ENCODE measurements at places on chromosomes 1 and 21.

GRCh38 chr1:15939181-15940109, 36.5 kb downstream of the ZBTB17 start:
- DNase-seq: peak; percentile 53

DNA sequence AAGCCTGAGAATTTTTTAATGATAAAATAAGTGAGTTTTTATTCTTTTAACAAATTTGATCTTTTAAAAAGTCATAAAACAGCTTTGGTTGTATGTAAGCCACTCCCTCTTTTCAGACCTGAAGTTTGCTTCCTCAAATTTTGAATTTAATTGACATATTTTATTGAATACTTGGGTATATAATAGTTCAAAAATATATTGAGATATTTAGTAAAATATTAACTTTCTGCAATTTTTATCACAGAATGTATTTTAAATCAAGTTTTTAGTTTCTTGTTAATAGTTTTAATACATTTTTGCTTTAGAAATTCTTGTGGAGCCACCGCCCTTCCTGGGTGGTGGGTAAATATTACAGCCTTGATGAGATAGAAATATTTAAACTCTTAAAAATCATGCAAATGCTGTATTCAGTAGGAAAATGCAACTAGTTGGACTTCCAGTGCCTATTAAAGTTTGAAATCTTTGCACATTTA, 867 bp downstream of the PTPRC start:
- DNase-seq: no peak

- no peak for DNase-seq
Observed at GRCh38 chr1:151843398-151843797, 3.8 kb upstream of the C2CD4D start.

- peak; percentile 39 for DNase-seq
Observed at GRCh38 chr21:43613755-43614638, 45.3 kb downstream of the HSF2BP start.

GRCh38 chr1:64826991-64827390, 82.1 kb downstream of the RAVER2 start:
- no peak for DNase-seq

DNA sequence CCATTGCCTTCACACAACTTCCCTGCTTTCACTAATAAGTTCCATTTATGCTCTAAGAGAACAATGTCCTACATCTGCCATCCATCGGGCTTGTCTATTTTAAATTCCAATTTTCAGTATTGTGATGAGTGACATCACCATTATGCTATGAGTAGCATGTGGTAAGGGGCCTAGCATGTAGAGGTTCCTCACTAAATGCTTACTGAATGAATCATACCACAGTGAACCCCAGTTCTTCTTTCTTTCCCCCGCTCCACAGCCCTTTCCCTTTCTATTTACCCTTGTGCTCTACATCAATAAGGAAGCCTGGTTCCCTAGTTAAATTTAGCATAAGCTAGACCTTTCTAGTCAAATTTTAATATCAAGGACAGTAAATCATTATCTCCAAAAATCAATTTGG, 195.0 kb upstream of the RGS18 start:
- DNase-seq: peak; percentile 3

DNA sequence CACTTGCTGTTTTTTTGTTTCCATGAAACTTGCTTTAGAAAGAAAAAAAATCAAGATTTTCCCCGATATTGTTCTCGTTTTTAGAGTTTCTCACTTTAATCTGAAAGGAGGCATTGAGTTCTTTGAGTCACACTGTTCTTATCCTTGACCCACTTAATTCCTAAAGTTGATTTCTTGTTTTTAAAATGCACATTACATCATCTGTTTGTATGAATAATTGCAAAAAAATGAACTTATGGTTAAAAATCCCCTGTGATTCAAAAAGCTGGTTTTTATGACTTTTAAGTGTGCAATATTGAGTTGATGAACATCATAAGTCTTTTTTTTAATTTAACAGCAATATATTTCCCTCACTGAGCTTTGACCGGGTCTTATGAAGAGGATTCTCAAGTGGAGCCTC, 131.6 kb downstream of the SNX7 start:
- DNase-seq: no peak

DNA sequence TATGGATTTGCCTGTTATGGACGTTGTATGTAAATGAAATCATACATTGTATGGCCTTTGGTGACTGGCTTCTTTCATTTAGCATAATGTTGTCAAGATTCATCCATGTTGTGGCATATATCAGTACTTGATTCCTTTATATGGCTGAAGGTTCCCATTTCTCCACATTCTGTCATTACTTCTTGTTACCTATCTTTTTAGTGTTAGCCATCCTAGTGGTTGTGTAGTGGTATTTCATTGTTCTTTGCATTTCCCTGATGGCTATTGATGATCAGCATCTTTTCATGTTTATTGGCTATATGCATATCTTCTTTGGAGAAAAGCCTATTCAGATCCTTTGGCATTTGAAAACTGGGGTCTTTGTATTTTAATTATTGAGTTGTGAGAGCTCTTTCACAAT, 39.8 kb upstream of the PODN start:
- DNase-seq: no peak

DNA sequence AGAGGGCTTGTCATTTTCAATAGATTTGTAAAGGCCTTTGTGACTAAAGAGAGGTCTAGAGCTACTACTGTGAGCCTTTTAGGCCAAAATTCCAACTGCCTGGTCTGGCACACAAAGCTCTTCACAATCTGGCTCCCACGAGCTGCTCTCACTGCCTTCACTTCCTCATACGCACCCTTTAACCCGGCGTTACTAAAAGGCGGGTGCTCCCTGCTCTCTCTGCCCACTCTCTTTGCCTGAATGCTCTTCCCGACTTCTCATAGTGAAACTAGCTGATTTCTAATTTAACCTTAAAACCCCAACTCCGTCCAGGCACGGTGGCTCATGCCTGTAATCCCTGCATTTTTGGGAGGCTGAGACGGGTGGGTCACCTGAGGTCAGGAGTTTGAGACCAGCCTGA, 14.2 kb downstream of the BSDC1 start:
- no peak for DNase-seq

GRCh38 chr1:205928317-205928716, 14.9 kb downstream of the SLC26A9 start:
- no peak for DNase-seq

GRCh38 chr1:97764991-97765390, 155.8 kb downstream of the DPYD start:
- no peak for DNase-seq

DNA sequence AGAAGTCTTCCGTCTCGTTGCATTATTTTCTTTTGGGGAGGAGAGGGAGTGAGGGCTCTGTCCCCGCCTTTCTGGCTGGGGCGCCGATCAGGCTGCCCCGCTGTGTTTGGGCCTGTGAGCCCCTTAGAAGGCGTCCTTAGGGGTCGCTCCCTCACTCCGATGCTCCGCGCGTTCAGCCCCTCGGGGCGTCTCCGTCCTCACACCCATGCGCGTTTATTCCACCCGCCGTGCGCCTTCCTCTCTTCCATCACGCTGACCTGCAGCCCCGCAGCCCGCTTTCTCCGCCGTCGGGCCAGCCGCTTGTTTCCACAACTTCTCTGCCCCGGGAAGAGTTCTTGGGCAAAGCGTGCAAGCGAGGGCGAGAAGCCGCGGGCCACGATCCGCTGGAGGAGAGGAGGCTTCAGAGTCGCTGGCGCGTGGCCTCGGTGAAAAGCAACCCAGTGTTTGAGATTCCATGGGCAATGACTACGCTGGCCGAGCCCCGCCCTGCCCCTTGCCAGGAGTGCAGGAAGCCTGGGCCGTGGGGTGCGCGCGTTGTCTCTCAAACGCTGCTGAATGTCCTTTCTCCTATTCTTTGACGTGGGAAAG, 27.7 kb downstream of the TRIM11 start:
- DNase-seq: no peak

DNA sequence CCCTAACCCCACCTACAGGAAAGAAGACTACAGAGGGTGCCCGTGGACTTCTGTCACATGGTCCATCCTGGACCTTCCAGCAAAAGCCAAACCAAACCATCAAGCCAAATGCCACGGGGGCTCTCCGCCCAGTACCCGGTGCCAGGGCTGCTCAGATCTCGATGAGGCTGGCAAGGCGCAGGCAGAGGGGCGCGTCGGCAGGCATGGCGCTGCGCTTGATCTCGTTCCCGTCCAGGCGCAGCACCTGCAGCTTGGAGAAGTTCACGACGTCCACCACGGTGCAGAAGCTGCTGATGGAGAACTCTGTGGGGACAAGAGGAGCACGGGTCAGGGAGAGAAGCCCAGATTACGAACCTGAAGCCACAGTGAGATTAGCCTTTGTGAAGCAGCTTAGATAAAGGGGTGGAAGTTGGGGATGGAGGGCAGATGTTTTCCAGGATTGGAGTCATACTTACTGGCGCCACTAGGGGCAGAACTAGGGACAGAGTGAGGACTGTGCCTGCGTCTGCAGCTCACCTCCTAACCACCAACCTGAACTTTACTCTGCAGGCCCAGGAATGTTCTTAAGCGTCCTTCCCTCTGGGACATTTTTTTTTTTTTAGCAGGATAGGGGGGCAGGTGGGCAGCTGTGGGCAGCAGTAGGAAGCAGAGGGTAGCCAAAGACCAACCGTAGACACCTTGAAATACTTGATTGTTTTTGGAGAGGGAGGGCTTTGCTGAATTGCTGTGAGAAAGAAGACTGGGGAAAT, 8.6 kb downstream of the FMOD start:
- no peak for DNase-seq

GRCh38 chr1:236063919-236064673, 794 bp downstream of the NID1 start:
- DNase-seq: peak; percentile 62

- peak; percentile 84 for DNase-seq
Observed at GRCh38 chr1:64080941-64081562, 122.4 kb upstream of the UBE2U start.

GRCh38 chr1:204286315-204286714, 72.5 kb upstream of the GOLT1A start:
- no peak for DNase-seq

DNA sequence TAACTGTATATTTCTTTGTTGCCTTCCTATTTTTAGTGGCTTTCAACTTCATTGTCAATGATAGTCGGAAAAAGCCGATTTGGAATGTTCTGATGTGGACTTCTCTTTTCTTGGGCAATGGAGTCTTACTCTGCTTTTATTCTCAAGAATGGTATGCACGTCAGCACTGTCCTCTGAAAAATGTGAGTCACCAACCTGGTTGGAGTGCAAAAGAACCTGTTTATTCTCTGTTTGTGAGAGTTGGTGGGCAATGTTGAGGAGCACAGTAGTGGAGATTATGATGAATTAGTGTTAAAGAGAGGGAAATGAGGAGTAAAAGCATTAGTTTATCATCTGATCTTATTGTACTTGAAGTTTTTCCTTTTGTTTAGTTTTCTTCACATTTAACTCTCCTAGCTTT, 14.5 kb upstream of the AXDND1 start:
- DNase-seq: no peak

GRCh38 chr21:15010645-15011044, 54.2 kb downstream of the NRIP1 start:
- no peak for DNase-seq

GRCh38 chr1:60875138-60875537, 207.2 kb upstream of the NFIA start:
- DNase-seq: no peak

GRCh38 chr21:25638660-25639550, at the start of gene JAM2:
Gene JAM2, plus strand, starts transcription at chr21:25639258. Its CDS starts 564 bp downstream, at chr21:25639822.
- peak; percentile 68 for DNase-seq

DNA sequence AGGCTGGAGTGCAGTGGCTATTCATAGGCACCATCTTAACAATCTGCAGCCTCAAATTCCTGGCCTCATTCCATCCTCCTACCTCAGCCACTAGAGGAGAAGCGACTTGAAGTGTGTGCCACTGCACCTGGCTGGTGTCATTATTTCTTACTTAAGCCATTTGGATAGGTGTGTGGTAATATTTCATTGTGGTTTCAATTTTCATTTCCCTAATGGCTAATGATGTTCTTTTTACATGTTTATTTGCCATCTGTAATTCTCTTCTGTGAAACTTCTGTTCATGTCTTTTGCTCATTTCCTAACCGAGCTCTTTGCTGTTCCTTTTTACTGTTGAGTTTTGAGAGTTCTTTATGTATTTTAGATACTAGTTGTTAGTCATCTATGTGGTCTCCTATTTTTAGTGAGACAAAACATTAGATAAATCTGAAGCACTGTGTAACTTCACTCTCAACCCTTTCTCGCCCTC, 66.8 kb downstream of the SLC27A3 start:
- peak; percentile 10 for DNase-seq

- DNase-seq: no peak
Observed at GRCh38 chr1:29623501-29623900, 387.2 kb downstream of the PTPRU start.

GRCh38 chr1:24526940-24527542, 24.4 kb downstream of the RCAN3 start:
- DNase-seq: peak; percentile 58

DNA sequence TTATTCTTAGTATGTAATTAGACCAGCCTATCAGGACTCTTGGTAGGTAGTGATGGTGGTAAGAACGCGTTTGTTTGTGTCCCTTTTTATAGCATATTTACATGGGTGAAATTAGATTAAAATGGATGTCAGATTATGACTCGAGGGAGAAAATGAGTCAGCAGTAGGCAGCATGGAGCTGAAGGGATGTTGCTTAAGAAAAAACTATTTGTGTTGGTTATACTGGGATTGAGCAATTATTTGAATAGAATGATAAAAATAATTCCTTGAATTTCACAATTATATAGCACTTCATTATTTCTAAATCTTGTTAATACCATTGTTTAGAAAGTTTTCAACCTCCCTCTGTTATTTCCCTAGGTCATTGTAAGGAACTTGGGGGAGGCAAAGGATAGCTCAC, 348.8 kb downstream of the RYR2 start:
- DNase-seq: no peak

- peak; percentile 46 for DNase-seq
Observed at GRCh38 chr1:215539803-215540570, 27.1 kb upstream of the KCTD3 start.

- DNase-seq: no peak
Observed at GRCh38 chr1:151277249-151277648, 4.8 kb upstream of the ZNF687 start.

- DNase-seq: no peak
Observed at GRCh38 chr1:83574791-83575190, 424.1 kb downstream of the TTLL7 start.

GRCh38 chr1:227944931-227945890, 2.5 kb downstream of the WNT9A start:
- no peak for DNase-seq

- no peak for DNase-seq
Observed at GRCh38 chr1:42876009-42876408, 29.6 kb downstream of the ZNF691 start.

- DNase-seq: no peak
Observed at GRCh38 chr1:205421798-205422197, at the start of gene LEMD1. Gene LEMD1, minus strand, starts transcription at chr1:205422056. Its CDS starts 1,520 bp downstream, at chr1:205420536.

DNA sequence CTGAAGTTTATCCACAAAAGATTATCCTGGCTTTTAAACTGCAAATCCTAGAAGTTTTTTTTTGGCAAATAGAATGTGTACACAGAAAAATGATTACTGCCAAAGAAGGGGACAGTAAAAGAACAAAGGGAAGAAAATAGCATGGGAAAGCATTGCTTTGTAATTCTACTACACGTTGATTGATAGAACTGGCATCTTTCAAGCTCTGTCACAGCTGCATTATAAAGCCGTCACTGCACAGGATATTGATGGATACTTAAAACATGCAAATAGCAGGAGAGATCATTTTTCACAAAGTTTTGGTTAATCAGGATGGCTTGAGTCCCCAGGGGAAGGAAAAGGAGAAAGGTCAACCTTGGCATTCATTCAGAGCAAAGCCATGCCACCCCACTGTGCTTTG, 183.7 kb upstream of the RRP15 start:
- DNase-seq: no peak

- DNase-seq: peak; percentile 3
Observed at GRCh38 chr1:86018283-86018923, 138.2 kb downstream of the COL24A1 start.

- DNase-seq: peak; percentile 9
Observed at GRCh38 chr1:100538913-100539835, 1.2 kb downstream of the GPR88 start.

Measured in foreskin fibroblast (primary cell).